Amniotic epithelial cell (primary cell): ENCODE measurements at places on chromosomes 1 and 21.

DNA sequence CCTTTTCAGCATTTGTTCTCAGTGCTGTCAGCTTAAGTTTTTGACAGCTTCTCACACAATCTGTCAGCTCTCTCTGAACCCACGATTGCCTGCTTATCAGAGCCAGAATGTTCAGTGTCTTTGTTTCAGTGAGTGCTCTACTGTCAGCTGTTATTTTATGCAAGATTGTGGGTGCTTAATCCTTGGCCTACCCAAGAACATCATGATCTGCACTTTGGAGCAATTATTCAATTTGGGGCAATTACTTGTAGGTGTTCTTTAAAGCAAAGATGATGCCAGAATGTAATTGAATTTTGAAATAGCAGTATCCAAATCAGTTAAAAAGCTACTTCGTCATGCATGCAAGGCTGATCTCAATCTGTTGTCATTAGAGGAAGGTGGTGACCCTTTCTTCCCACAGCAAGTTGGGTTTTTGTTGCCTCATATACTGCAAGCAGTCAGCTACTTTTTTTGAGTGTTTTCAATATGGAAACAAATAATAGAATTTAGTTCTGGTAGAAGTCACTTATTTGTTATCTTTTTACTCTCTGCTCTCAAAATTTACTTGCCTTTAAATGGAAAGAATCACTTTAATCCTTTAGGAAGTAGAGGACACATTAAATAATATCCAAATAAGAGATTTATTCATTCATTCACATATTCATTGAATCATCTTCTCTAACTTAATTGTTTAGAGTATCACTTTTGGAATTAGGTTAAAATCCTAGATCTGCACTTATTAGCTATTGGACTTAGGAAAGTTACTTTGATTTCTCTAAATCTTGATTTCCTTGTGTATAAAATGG is 253.5 kb upstream of the CACYBP start:
- DNase-seq, result peak; percentile 6

DNA sequence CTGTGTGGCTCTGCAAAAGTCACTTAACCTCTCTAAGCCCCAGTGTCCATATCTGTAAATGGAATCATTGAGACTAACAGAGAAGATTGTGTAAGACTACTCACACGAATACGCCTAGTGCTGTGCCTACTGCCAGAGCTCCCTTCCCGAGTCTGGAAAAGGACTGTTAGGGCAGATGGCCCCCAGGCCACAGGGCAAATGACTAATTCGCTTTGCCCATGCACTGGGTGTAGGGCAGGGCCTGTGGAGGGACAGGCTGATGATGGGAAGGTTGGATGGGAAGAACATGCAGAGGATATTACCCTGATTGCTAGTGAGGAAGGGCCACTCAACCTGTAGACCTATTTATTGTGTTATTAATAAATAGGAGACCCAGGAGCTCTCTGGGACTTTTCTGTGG is 4.2 kb upstream of the GPR61 start:
- peak; percentile 13 for DNase-seq

DNA sequence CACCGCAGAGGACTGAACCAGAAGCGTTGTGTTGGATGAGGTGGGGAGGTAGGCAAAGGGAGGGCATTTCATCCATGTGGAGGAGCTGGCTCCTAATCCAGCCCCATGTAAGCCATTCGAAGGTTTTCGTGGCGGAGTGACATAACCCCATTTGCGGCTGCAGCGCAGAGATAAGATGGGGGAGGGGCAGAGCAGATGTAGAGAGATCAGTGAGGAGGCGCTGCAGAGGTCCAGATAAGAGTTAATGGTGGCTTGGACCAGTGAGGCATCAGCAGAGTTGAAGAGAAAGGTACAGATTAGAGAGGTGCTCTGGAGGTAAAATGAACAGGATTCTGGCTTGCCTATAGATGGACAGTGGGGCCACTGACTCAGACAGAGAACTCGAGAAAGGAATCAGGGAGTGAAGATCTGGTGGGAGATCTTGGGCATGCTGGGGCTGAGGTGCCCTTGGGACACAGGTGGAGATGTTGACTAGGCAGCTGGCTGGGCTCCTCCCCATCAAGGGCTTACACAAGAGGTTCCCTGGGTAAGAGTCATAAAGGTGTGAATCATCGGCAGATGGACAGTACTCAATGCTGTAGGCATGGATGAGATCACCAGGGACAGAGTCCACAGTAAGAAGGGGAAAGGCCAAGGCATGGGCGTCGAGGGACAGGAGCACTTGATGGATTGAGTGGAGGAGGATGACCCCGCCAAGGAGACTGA is 7.8 kb upstream of the PTPRF start:
- DNase-seq, result peak; percentile 94

DNA sequence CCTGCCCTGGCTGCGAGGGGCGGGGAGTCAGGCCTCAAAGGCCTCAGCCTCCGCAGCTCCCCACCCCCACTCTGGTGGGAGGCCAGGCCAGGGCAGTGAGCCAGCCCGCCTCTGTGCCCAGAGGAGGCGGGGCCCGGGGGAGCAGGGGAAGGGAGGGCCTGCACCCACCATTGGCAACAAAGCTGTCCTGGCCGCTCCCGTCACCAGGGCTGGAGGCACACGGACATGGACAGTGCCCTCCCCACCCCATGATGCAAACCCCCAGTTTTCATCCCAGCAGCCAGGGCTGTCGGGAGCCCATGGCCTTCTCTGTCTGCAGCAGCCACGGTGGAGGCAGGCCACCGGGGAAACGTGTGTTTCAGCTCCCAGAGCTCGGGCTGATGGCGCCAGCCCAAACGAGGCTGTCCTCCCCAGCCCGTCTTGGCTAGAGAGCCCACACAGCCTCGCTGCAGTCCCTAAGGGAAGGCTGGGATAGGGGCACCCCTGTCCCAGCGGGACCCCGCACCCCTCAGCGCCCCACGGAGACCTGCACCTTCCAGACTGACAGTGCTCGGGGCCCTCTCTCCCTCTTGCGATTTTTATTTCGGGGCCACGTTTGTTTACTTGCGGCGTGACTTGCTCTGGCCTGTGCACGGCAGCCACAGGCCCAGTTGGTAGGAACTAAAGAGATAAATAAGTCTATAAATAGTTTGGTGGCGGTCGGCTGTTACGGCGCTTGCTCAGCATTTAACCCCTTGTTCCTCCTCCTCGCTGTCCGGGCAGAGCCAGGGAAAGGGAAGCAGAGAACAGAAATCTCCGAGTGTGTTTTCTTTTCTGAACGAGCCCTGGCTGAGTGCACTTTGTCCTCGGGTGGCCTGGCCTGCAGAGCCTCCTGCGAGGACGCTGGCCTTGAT is 101.8 kb downstream of the PRDM16 start:
- no peak for DNase-seq

GRCh38 chr1:235054936-235055335 is 73.7 kb downstream of the TOMM20 start:
- DNase-seq, result no peak

- DNase-seq, result no peak
These were observed 108.1 kb downstream of the MATN1 start for GRCh38 chr1:30615076-30615795.

- no peak for DNase-seq
These were observed 4.3 kb downstream of the FAM89A start for GRCh38 chr1:231035799-231036198.

DNA sequence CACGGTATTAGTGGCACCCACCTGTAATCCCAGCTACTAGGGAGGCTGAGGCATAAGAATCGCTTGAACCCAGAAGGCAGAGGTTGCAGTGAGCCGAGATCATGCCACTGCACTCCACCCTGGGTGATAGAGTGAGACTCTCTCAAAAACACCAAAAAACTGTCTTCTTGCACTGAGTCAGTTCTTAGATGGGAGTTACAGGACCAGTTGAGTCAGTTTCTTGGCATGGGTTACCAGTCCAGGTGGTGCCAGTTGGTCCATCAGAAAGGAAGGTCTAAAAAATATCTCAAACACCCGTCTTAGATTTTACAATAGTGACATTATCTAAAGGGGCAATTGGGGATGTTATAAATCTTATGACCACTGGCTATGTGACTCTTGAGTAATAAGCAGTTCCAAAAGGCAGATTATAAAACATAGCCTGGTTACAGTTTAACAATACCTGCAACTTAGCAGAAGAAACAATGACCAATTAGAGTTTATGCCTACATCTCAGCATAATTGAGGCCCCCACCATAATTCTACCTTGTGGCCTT is 206.9 kb upstream of the FGGY start:
- DNase-seq, result no peak

GRCh38 chr1:70934194-70934961 is 113.2 kb downstream of the PTGER3 start:
- DNase-seq, result no peak

DNA sequence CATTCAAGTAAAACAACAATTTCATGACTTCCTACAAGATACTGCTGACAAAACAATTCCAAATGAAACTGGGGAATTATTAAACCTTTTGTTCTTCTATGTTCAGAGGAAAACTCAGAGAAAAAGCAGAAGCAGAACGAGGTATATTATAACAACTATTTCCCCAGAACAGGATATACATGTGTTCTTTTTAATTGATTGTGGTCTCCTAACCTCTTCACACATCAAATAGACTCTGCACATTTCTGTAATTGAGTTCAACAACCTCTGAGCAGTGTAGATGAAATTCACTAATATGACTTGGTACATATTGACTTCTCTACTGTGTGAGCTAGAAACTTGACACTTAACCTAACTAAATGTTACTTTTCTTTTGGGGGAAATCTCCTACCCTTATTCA is 584.2 kb downstream of the NEGR1 start:
- no peak for DNase-seq

GRCh38 chr21:14058566-14058965 is 152.2 kb downstream of the LIPI start:
- no peak for DNase-seq

- DNase-seq, result peak; percentile 24
These were observed 11.9 kb upstream of the PDE9A start for GRCh38 chr21:42641311-42642218.

- DNase-seq, result peak; percentile 75
These were observed 1.8 kb upstream of the OMA1 start for GRCh38 chr1:58548371-58548770.

DNA sequence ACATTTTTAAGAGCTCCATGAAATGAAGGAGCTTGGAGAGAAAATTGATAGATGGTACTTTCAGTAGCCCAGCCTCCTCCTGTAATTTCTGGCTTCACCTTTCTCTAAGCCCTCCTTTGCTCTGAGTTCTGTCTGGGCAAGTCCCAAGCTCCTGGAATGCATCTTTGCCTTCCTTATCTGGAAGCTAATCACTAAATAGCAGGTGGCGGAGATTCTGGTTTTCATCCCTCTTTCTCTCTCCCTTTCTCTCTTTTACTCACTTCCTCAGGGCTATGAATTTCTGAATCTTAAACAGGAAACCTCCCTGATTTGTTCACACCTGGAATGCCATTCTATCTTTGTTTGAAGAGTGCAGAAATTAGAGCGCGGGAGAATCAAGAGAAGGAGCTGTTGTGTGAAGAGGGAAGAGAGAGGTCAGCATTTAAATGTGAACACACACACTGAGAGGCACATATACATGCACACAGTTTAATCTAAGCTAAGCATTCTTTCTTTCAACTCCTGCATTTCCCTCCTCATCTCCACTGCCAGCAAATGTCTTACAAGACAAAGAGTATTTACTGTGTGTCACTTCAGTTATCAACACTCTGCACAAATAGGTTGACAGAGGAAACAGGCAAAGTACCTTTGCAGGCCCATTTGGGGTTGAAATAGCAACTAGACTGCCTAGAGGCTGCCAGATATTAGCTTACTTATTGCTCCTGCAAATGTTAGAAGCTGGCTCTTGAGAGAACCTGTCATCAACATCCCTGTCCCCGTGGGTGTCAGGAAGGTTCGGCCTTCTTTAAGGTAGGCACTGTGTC is 199.4 kb upstream of the CAMK1G start:
- no peak for DNase-seq

DNA sequence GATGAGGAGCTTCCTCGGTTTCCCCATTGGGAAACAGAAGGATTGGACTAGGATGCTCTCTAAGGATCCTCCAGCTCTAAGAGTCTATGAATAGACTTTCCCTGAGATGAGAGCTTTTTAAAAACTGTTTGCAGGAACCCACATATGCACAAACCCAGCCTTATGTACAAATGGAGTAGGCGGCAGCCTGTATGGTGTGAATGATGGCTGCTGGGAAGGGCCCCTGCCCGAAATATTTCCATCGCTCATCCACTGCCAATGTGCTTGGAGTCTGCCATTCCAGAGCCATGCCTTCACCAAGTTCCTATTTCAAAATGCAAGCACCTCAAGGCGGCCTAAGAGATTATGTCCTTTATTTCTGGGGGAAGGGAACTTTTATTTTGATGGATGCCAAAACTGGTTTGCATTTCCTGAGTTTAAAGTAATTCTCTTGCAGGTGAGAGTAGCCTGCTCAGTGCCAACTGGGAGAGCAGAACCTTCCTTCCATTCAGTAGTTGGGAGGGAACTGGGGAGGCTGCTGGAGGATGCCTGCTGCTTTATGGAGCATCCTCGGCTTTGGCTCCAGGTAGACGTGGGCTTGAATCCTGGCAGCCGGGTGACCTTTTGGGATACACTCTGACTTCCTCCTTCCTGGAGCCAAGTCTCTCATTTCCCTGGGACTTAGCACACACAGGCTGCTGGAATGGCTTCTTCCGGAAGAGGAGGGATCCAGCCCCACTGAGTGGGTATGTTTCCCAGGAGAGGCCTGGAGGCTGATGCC is 165.9 kb downstream of the ACTL8 start:
- DNase-seq, result no peak

GRCh38 chr1:29569971-29570634 is 333.8 kb downstream of the PTPRU start:
- peak; percentile 66 for DNase-seq

GRCh38 chr1:77484334-77484733 is 198.1 kb downstream of the ZZZ3 start:
- DNase-seq, result no peak

DNA sequence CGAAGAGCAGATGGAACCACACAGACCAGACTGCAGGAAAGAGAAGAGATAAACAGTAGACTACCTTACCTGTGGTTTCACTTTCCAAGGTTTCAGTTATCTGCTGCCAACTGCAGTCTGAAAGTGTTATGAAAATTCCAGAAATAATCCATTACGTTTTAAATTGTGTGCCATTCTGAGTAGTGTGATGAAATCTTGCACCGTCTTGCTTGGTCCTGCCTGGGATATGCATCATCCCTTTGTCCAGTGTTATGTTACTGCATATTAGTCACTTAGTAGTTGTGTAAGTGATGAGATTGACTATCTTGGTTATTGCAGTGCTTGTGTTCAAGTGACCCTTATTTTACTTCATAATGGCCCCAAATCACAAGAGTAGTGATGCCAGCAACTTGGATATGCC is 33.9 kb downstream of the DNAJC6 start:
- peak; percentile 86 for DNase-seq

DNA sequence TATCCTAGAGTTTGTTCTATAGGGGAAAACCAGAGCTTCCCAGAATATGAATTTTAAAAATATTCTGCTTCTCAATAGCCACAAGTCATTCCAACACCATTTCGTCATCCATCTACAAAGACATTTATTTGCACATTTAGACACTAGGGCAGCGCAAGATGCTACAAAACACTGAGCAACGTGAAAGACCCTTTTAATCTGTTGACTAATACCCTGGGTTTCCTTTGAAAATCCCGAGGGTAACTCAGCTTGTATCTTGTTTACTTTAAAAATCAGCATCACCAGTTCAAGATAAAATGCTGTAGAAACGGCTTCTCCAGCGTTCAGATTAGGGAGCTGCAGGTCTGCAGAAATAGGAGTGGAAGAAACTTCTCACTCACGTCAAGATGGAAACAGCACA is 13.5 kb downstream of the PDPN start:
- peak; percentile 91 for DNase-seq
